Left ventricle myocardium inferior (tissue), 1 donor: ENCODE measurements at places on chromosomes 2 and 18.
A peak's percentile ranks its signal among the peaks of the same experiment; 100 is the strongest.

DNA sequence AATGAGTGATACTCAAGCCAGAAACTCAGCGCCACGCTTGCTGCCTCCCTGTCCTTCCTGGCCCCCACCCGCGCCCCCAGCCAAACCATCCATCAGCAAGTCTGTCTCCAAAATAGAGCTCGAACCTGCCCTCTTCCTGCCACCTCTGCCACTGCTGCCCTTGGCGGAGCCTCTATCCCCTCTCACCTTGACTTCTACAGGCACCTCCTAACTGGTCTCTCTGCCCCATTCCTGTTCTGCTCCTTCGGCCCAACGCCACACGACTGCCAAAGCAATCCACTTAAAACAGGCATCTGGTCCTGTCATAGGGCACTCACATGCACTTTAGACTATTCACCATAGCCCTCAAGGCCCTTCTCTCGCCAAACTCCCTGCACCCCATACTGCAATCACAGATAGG lies 210.3 kb upstream of the SMAD2 start:
- no peak for DNase-seq

DNA sequence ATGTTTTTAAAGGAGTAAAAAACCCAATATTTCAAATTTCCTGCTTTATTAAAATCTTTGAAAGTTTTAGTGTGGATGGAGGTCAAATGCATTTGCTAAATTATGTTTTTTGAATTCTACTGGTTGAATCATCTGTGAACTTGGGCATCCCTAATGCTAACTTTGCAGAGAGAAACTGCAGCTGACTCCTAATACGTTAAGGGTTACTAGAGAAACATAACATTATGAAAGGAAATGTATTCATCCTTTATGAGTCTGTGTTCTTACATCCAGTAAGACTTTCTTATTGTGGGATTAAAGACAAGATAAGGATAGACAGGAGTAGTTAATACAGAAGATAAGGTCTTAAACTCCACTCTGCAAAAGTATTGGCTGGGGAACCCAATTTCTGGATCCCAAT lies 140.6 kb downstream of the FAM124B start:
- no peak for DNase-seq

DNA sequence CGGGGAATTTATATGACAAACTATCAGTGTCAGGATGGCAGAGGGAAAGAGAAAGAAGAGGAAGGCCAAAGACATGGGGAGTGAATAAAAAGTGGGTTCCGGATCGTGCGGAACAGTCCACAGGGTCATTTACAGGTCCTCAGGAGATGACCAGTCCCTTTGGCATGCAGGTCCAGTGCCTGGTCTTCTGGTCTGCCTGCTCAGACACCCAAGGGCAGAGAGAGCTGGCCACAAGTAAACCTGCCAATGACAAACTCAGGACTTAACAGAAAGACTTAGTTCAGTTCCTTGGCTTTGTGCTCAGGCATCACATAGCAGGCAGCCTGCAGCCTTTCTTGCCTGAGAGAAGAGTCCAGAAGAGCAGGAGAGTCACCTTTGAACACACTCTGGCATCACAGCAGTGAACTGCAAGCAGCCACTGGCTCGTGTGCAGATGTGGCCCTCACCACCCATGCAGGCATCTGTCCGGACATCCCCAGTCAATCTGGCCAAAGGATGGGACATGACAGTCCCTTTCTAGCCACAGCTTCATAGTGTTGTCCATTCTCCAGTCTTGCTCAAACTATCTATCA lies 14.0 kb downstream of the TMEM127 start:
- peak; percentile 49 for DNase-seq

DNA sequence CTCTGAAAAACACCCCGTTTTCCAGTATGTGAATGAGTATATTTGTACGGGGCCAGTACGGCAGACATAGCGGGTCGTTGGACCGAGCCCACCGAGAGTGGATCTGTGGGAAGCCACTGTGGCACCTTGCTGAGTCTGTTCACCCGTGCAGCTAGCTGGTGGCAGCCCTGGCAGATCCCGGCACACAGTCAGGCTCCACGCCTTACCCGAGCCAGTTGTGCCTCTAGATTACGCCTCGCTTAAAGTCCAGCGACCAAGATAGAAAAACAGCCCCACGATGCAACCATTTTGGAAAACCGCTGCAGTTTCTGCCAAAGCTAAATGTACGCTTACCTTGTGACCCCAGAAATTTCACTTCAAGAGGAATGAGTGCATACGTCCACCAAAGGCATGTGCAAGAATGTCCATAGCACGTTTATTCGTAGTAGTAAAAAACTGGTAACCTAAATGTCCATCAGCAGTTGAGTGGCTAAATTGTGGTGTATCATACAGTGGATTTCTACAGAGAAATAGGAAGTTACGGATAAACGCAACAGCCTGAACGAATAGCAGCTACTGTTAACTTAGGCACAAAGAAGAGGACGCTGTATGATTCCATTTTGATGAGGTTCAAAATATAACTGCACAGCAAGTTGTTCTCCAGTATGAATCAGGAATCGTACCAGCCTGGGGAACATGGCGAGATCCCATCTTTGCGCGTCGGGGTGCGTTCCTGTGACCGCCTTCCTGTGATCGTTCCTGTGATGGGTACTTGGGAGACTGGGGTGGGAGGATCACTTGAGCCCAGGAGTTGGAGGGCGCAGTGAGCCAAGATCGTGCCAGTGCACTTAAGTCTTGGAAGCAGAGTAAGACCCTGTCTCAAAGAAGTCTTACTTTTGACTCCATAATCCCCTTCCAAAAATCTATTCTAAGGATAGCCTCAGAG lies 688 bp upstream of the WDR33 start:
- peak; percentile 18 for DNase-seq

- no peak for DNase-seq
Measured at GRCh38 chr2:198715302-198715835, 742.4 kb downstream of the SATB2 start.

DNA sequence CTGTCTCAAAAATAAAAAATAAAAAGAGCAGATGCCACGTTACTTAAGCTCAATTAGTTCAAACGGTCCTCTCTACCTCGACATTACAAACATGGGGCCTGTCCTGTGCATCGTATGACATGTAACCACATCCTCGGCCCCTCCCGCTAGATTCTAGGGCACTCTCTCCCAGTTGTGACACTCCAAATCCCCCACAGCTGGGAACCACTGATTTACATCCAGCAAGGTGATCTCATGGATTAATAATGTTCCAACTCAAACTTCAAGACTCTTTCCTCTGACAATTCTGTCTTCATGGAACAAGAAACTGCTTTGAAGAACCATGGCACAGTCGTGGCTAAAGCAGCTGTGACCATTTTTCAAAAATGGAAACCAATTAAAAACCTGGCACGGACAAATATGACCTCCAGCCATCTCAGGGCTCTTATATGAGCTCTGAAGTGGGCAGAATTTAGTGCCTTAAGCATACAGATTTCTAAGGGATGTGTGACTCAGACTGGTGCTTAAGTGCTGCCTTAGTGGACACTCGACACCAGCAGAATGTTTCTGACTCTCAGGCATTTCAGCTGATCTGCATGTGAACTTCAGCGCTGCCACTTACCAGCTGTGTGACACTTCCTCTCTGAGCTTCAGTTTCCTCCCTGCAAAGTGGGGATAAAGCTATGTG lies 31.7 kb upstream of the ASAP2 start:
- DNase-seq = no peak

DNA sequence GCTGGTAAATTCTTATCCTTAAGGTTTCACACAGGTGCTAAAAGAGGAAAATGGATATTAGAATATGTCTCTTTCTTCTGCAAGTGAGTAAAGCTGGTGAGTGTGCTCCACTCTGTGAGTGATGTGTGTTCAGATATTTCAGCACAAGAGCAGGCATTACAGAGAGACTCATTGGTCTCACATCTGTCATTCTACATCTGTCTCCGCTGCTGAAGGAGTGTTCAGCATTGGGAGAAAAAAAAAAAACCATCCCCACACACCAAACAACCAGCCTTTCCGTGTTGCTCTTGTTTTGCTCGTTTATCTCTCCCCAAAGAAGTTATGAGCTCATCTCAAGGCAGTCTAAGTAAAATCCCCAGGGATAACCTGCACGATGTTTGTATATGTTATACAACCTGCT lies 283.9 kb upstream of the SPHKAP start:
- no peak for DNase-seq

GRCh38 chr18:44802508-44802907 lies 121.8 kb downstream of the SETBP1 start:
- DNase-seq = no peak

DNA sequence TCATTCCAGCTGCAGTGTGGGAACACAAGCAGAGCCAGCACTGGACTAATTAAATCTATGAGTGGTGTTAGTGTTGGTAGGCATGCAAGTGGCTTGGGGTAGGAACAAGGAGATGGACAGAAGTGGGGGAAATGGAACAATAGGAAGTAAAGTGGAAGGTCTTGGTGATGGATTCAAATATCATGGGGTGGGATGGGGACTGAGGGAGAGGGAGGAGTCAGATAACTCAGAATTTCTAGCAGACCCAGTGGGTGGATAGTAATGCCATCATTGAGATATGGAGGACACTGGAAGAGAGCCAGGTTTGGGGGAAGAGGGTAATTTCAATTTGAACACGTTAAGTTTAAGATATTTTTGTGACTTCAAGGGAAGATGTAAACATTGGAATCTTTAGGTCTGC lies 2.9 kb upstream of the LNPK start:
- no peak for DNase-seq

- no peak for DNase-seq
Measured at GRCh38 chr2:23037596-23037995, 347.4 kb upstream of the KLHL29 start.

DNA sequence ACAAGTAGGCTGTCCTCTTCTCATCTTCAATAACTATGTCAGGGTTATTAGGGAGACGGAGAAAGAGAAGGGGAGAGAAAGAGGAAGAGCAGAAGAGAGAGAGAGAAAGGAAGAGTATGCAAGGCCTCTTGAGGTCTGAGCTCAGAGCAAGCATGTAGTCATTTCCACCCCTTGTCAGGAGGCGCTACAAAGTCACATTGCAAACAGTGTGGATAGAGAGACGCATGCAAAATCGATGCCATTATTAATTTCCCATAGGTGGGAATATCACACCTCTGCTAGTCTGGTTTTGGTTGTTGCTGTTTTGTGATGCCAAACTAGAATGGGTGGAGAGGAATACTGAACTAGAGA lies 24.2 kb upstream of the SERPINE2 start:
- DNase-seq = no peak
